NCI-H526 treated with DMSO at 0.1 percent for 48 hours (cell line): ENCODE measurements at places on chromosomes 2 and 18.

DNA sequence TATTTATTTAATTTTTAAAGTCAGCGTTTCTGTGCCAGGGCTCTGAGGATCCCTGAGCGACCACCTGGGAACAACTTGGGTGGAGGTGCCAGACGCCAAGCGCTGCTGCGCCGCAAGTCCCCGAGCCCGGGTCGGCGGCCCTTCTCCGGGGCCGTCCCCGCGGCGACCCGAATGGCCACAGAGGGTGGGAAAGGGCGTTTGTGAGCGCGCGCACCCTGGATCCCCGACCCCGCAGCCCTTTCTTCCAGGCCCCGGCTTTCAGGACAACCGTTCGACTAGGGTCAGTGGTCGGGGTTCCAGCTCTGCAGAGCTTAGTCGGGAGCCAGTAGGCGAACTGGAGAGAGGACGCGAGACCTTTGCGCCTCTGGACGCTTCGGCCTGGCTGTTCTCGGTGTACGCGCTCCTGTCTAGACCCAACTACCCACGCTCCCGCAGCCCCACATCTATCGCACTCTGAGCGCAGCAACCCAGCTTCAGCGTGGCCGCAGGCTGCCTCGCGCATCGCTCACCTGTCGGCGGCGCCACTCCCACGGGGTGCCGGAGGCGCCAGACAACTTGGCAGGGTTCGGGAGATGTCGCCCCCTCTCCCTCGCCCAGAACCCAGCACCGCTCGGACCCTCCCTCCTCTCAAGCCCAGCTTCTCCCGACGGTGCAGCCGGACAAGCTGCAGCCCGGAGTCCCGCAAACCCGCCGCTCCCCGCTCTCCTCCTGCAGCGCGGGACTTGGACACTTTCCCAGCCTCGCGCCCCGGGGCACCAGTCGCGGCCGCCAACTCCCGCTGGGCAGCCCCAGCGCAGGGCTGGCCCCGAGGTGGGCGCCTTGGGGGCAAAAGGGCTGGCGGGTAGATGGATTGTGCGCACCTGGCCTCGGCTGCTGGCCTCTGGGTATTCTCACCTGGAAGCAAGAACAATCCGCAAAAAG lies 758 bp downstream of the LYPD1 start:
- no peak for DNase-seq

DNA sequence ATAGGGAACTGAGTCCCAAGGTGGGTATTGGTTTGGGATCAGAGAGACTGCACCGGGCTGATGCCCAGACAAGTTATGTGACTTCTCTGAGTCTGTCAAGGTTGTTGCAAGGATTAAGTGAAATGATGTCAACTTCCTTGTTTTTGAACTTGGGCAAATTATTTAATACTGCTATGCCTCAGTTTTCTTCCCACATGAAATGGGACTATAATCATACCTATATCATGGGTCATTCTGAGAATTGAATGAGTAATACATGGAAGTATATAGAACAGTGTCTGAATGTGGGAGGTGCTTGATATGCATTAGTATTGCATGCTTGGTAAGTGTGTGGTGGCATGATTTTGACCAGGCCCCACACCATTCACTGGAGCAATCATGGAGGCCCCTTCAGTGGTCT lies 99.0 kb downstream of the PRKCE start:
- DNase-seq, result no peak

DNA sequence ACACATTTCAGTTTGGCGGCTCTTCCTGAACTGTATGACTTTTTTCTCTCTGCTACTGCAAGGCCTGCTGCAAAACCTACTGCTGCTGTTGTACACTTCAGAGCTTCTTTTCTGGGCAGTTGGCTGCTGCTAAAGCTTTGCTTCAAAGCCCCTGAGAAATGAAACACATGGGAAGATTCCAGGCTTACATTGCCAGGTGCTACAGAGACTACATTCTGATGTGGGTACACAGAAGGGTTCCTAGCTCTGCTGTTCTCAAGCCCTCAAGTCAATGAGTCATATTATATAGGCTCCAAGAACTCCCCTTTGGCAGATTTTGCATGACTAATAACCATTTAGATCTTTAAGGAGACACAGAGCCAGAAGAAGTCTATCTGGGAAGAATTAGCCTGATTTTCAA lies 12.9 kb upstream of the PGAP1 start:
- no peak for DNase-seq

DNA sequence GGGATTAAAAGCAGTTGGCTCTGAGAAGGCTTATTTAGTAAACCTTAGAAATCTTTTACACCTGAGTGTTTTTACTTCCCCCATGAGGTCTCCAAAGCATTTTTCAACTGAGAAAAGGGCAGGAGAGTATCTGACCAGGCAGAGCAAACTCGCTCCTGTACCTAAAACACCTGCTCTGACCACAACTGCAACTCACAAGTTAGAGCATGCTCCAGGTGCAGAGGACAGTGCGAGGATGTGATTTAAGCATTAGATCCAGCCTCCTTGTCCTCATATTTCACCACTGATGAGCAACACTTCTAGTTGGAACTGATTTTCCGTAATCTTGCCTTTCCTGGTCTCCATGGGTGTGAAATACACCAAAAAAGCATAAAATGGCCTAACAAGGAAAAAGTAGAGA lies 34.5 kb upstream of the TBC1D8 start:
- no peak for DNase-seq

- DNase-seq, result no peak
Observed at GRCh38 chr18:46253498-46253897, 149.3 kb downstream of the HAUS1 start.

DNA sequence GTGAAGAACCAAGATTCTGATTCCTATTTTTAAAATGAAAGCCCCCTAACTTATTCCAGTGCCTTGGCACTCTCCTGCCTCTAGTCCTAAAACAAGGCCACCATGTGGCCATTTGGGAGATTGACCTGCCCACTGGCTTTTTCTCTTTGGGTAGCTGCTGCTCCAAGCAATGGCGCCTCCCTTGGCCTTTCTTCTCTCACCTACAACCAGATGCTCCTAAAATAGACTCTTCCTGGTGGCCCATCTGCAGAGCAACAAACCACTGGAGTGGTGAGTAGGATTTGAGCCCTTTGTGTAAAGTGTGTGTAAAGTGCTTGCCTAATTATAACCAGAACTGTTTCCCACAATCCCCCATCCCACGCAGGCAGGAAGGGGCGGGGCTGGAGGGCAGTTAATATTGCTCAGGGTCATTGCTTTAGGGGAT lies 114.2 kb downstream of the FHOD3 start:
- DNase-seq, result no peak

DNA sequence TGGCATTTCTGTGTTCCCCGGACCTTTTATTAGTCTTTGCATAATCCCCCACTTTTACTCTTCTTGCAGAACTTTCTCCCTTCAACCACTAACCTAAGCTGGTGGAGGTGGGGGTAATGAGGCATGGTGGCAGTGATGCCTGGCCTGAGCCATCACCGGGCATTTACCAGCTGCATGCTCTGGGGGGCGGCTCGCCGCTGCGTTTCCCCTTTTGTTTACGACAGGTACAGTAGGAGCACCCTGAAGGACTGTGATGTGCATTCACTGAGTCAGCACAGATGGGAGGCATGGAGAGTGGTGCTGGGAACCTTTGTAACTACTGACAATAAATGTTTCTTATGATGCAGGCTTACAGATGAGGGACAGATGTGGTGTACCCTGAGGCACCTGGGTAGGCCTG lies 46.9 kb downstream of the PLEKHB2 start:
- no peak for DNase-seq

DNA sequence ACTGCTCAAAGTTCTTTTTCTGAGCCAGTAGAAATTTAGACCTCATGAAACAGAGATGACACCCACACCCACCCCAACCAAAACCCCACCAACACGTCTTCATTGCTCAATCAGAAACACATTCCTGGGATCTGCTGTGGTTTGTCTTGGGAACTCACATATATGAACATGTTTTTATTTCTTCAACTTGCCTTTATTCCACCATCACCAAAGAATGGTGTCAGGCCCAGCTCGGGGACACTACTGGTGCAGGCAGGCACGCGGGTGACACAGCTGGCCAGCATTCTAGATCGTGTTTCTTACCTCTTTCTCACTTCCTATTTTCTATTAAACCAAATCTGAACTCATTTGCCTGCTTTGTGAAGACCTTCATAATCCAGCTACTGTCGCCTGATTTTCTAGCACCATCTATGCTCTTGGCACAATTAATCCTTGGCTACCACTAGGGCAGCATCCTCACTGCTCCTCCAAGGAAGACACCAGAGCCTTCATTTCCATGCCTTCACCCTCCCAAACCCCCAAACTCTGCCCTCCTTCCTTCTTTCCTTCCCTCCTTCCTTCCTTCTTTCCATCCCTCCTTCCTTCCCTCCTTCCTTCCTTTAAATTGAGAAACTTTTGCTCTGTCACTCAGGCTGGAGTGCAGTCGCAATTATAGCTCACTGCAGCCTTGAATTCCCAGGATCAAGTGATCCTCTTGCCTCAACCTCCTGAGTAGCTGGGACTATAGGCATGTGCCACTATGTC lies 157.1 kb downstream of the BCL2 start:
- DNase-seq, result no peak

DNA sequence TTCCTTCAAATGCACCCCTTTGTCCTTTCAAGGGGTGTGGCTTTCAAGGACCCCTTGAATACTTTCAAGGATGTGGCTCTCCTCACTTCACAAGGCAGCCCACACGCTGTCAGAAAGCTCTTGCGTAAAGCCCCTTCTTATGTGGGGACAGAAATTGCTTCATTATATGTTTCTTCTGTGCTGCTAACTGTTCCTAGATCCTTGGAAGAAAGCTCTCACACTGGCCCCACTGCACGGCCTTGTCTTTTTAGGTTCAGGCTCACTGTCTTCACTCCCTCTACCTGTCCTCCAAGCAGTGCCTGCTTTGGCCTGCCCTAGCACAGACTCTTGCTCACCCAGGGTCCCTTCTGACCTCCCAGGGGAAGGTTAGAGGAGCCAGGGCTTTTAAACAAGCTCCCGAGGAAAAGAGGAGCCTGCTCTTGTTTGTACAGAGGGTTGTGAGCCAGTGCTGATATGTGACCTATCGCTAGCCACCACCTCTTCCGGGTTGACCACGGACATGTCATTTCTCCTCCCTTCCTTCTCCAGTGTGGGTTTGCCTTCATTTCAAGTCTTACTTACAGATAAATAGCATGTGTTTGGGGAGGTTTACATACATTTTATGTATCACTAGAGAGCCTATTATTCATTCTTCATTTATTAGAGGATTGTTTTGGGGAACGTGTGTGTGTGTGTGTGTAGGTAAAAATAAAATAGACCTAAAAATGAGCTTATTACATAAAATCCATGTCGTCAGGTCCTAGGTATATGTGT lies 94.7 kb downstream of the RTN4 start:
- DNase-seq, result no peak

GRCh38 chr18:63314062-63314790 lies 5.3 kb downstream of the BCL2 start:
- DNase-seq, result no peak

GRCh38 chr2:109660046-109660860 lies 46.1 kb downstream of the SOWAHC start:
- DNase-seq, result no peak

DNA sequence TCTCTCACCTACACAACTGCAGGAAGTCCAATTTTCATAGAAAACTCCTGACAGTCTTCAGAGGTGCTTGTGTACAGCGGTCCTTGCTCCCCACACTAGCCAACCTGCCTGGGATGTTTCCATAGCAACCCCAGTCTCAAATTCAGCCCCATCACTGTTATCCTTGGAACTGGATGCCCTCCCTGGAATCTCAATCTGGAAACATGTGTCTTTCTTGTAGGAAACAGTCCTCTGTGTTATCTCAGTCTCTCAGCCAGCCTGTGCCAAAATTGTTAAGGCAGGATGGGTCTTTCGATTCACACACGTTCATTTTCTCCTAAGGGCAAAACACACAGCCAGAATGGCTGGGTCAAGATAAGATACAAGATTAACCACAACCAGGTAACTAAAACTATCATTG lies 295.5 kb upstream of the RND3 start:
- no peak for DNase-seq

DNA sequence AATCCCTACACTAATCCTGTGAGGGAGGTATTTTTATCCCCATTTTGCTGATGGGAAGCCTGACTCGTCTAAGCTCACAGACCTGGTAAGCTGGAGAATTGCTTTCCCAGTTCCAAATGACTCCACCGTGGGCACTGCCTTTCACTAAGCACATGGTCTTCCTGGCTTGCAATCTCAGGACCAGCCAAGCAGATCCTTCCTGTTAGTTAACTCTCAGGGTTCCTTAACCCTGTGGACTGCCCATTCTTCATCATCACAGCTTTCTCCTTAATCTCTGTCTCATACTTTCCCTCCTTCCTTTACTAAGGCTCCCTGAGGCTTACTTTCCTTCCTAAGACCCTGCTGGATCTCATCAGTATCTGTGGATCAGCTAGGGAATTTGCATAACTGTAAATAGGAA lies 122.2 kb upstream of the ZEB2 start:
- peak; percentile 57 for DNase-seq

DNA sequence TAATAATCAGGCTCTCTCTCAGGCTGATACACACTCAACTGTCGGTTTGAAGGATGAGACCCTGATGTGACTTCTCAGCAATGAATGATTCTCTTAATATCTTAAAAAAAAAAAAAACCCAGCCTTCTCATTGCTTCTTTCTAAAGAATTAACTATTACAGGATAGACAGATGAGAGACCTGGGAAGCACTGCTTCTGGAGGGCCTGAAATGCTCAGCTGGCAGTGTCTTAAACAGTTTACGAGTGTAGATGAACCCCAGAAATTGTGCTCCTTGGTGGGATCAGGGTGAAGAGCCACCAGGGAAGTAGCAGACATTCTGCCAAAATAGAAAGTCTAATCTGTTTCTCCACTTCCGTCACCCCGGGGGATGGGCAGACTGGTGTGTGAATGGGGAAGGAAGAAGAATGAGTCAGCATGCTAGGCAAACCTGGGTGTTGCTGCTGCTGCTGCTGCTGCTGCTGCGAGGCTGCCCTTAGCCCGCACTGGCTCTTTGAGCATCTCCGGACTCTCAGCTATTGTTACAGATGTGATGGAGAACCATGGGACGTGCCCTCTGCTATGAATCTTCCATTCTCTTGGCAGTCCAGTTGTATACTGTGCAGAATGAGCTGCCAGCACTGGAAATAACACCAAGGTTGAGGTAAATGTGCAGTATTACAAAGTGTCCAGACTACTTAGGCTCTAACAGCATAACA lies 158.4 kb downstream of the SETBP1 start:
- DNase-seq, result no peak

- no peak for DNase-seq
Observed at GRCh38 chr18:8073167-8073566, 506.1 kb downstream of the PTPRM start.

- DNase-seq, result no peak
Observed at GRCh38 chr2:232075080-232075479, 113.6 kb downstream of the DIS3L2 start.

GRCh38 chr2:239283961-239284795 lies 116.6 kb downstream of the HDAC4 start:
- no peak for DNase-seq

DNA sequence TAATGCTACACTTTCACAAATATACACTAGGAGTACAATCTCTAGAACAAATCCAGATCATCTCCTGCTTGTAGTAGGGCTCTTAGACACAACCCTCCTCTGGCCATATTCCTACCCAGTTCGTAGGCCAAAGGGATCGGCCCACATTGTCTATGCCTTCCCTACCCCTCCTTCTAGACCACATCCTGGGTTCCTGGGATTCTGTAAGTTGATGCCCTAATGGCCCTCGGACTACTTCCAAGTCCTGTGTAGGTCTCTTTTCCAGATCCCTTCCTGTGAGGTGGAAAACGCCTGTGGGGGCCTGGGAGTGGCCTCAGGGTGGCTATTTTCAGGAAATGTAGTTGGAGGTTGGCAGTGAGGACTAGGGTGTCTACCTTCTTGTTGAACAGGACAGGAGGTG lies 289.7 kb downstream of the ZNF385B start:
- DNase-seq, result no peak

- no peak for DNase-seq
Observed at GRCh38 chr18:49751427-49752094, 61.8 kb downstream of the ACAA2 start.
